ENCODE measurements at places on chromosomes 6 and 20.

- no peak for DNase-seq
Observed at GRCh38 chr6:30885999-30886896, 1.9 kb downstream of the DDR1 start.

DNA sequence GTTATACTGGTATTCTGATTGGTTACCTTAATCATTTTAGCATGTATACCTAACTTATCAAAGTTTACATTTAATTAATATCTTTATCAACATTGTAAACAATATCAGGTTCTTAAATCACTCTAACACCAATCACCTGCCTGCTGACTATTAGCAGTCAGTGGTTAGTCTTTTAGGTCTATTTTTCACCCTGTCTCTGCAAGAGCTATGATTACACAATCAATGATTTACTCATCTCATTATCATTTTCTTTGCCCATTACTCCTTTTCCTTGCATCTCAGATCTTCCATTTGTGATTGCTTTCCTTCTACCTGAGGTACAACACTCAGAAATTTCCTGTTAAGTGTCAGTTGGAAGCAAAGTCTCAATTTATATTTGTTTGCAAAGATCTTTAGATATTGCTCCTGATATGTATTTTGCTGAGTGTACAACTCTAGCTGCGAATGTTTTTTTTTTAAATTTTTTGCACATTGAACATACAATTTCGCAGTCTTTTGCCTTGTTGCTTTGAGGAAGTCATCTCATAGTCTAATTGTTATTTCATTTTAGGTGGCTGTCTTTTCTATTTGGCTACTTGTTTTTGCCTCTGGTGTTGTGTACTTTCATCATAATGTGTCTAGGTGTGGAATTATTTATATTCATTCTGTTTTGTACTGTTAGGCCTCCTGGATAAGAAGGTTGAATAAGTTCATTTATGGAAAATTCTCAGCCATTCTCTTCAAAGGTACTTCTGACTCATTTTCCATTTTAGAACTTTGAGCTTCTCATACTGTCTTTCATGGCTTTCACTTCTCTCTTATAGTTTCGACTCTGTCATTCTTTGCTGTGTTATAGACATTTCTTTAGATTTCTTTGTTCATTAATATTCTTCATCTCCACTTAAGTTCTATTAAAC, 104.9 kb upstream of the CEP162 start:
- DNase-seq: no peak

- DNase-seq: no peak
Observed at GRCh38 chr6:170152124-170152926, 138.6 kb downstream of the DLL1 start.

DNA sequence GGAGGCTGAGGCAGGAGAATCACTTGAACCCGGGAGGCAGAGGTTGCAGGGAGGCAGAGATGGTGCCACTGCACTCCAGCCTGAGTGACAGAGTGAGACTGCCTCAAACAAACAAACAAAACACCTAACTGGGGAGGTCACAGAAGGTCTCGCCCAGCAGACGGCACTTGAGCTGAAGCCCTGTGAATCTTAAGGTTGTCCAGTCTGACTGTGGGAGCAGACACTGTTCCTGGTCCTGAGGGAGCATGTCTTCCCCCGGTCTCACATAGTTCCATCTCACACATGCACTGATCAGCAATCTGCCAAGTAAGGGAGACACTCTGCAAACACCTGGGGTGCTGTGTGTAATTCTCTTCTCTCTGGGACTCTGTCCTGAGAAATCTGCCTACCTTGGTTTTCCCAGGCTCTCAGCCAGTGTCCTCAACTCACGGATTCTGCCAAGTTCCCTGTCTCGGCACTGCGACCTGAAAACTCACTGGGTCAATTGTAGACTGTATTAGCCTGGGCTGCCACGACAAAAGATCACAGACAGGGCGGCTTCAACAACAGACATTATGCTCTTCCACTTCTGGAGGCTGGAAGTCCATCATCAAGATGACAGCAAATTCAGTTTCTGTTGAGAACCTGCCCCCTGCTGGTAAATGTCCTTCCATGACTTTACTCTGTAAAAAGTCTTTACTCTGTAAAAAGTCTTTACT, 94.3 kb downstream of the JPH2 start:
- DNase-seq: no peak

- peak; percentile 74 for DNase-seq
Observed at GRCh38 chr6:85323435-85324040, 126.3 kb upstream of the NT5E start.

DNA sequence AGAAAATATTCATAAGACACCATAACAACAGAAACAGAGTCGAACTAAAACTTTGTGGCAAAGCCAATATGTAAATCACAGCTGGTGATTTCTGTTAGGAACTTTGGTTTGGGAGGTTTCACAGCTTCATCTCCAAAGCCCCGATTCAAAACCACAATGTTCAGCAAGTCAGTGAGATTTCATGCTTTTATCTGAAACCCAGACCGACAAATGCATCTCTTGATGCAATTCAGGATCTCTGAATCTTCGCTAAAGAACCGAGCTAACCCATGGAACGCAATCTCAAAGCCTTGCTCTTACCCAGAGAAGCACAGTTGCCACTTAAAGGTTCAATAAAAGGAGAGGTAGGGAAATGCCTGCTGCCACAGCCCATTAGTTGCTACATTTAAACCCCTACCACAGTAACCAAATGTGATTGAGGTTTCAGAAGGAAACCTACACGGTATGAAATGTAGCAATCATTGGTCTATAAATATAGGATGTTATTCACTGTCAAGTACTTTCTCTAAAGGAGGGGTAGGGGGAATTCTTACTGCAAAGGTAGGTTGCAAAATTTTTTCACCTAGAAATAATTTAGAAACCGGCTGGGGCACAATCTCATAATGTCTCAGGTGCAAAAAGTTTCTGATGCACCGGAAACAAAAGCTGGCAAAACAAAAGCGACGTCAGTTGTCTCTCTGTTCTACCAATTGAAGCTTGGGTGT, 381.0 kb upstream of the ARID1B start:
- DNase-seq: no peak

DNA sequence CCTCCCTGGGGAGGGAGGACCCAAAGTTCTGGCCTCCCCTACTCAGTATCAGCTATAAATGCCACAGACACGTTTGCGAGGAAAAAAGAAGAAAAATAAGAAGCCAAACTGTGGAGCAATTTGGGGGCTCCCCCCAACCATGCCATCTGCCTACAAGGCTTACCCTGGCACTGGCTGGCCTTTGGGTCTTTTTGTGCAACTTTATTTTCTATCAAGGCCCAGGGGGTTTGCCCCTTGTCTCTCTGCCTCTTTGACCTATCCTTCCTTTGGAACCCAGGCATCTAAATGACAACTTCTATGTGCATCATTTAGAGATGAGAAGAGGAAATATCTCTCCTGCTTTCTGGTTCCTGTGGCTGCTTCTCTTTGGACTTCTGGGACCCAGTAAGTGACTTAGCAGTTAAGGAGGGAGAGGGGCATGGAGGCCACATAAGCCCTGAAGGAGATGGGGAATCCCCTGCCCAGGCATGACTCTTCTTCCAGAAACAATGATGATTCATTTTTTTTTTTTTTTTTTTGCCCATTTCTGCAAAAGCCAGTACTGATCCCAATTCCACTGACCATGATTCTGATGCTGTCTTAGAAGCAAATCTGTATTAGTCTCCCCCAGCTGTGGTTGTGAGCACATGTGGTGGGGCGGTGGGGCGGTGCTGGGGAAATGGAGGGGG, at the start of gene MUC22:
TSS of gene MUC22 (plus strand) at position 82 of the 668 bp plus-strand sequence. CDS start at position 315, 233 bp downstream.
- DNase-seq: no peak

DNA sequence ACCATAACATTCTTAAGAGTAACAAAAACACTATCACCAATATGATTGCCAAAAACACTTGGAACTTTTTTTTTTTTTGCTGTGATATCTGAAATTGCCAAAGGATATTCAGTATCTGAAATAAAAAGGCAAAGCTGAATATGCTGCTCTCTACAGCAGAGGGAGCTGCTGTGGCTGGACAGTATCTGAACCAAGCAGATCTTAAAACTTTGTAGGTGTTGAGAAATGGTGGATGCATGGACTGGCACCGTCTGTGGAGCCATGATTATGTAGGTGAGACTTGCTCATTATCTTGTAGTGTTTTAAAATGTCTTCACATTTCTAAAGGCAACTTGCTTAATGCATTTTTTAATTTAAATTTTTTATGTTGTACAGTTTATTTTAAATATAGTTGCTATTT, 9.2 kb downstream of the PDCD2 start:
- no peak for DNase-seq

GRCh38 chr6:117557951-117558350, 44.4 kb downstream of the GOPC start:
- no peak for DNase-seq

- no peak for DNase-seq
Observed at GRCh38 chr20:63499338-63499969, 571 bp upstream of the EEF1A2 start.

GRCh38 chr20:35541118-35541782, 628 bp upstream of the ERGIC3 start:
- DNase-seq: no peak

GRCh38 chr20:57398231-57398821, 7.1 kb downstream of the RBM38 start:
- no peak for DNase-seq

DNA sequence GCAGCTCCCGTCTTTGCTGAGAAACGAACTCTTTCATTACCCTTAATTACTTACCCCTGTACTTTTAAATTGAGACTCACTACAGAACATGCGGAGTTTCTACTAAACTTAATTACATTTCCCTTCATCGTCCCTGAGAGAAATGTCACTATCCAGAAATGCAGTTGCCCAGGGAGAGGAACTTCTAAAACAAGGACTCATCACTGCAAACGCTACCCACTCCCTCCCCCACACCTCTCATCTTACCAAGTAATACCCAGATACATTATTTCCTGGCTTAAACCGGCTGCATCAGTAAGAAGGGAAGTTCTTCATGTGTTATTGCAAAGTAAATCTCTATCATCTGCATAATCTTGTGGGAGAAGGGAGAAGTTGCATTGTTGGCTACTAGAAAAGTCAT, 138.3 kb downstream of the IPCEF1 start:
- no peak for DNase-seq

All from SK-N-MC (cell line).